Activated naive CD8-positive, alpha-beta T cell treated with anti-CD3 and anti-CD28 coated beads, Interleukin-2, amount 50 U/mL, for 24 hours (primary cell): ENCODE measurements at places on chromosomes 11 and 22.

DNA sequence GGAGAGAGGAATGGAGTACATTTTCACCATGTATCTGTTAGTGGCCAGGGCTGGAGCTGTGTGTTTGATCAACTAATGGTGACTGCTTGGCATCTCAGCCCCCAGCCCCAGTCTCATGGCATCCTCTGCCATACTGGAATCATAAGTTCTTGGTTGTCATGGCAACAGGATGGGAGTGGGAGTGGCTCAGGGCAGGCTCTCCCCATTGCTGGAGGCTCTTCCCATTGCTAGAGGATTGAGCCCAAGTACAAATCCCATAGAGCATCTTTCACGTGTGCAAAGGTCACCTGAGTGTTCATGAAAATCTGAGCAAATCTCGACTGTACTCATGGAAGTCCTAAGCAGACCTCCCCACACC lies 14.9 kb downstream of the DNAJB13 start:
- no peak overlapping the region for H3K4me3 ChIP-seq
- H3K27ac ChIP-seq = no peak overlapping the region
- H3K27me3 ChIP-seq = no peaks in the 10 kb centered on the region
- peaks cover 45% of the 10 kb centered on the region for H3K4me1 ChIP-seq

- H3K27ac ChIP-seq = no peak overlapping the region
- H3K27me3 ChIP-seq = no peaks in the 10 kb centered on the region
- no peaks in the 10 kb centered on the region for H3K4me1 ChIP-seq
- H3K4me3 ChIP-seq = no peak overlapping the region
These were observed 433.2 kb downstream of the GUCY1A2 start for GRCh38 chr11:106585061-106585460.

- H3K27me3 ChIP-seq = peaks cover 2% of the 10 kb centered on the region
- DNase-seq = no peak
- H3K36me3 ChIP-seq = no peaks in the 10 kb centered on the region
- no peak overlapping the region for H3K27ac ChIP-seq
These were observed 2.8 kb upstream of the ACR start for GRCh38 chr22:50734986-50735738.

GRCh38 chr11:112794331-112794846 lies 166.8 kb upstream of the NCAM1 start:
- DNase-seq = no peak
- no peaks in the 10 kb centered on the region for H3K4me1 ChIP-seq
- peaks cover 2% of the 10 kb centered on the region for H3K27me3 ChIP-seq
- no peak overlapping the region for H3K27ac ChIP-seq
- H3K4me3 ChIP-seq = no peak overlapping the region

- H3K27ac ChIP-seq = no peak overlapping the region
- DNase-seq = no peak
- H3K36me3 ChIP-seq = peaks cover 4% of the 10 kb centered on the region
These were observed 23.6 kb downstream of the CHEK2 start for GRCh38 chr22:28718044-28718443.

DNA sequence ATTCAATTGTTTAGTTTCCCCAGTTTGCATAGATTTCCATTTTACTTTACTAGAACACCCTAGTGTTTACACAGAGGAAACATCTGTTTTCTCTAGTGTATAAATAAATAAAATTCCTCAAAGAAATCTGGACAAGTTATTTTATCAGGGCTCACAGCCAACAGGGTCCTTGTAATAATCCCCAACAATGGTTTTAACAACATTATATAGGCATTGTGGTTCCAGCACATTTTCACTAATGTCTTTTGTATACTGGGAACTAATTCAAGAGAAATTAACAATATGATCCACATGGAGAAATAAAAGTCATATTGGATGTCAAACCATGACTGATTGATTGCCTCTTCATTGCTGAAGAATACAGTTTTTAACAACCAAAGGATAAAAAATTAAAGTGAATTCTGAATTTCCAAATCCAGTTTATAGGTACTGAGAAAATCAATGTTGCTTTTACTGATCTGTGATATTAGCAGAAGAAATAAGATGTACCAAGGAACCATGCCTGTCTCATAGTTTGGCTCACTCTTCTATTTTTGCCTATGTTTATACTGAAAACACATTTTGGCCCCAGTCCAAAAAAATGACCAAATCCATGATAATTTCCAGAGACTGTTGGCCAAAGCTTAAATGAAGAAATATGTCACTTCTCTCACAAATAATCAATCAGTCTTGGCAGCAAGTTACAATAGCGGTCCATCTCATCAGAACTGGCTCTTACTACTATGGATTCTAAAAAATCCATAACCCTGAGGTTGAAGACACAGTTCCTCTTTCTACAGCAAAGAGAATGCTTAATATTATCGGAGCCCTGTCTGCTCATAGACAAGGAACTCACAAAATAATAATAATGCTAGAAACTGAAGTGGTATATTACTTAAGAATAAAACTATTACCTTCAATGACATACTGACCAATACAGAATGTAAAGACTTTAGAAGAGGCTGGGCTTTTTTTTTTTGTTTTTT lies 1.4 kb upstream of the MS4A13 start:
- peaks cover 15% of the 10 kb centered on the region for H3K27me3 ChIP-seq
- no peak overlapping the region for H3K4me3 ChIP-seq
- H3K4me1 ChIP-seq = no peaks in the 10 kb centered on the region

DNA sequence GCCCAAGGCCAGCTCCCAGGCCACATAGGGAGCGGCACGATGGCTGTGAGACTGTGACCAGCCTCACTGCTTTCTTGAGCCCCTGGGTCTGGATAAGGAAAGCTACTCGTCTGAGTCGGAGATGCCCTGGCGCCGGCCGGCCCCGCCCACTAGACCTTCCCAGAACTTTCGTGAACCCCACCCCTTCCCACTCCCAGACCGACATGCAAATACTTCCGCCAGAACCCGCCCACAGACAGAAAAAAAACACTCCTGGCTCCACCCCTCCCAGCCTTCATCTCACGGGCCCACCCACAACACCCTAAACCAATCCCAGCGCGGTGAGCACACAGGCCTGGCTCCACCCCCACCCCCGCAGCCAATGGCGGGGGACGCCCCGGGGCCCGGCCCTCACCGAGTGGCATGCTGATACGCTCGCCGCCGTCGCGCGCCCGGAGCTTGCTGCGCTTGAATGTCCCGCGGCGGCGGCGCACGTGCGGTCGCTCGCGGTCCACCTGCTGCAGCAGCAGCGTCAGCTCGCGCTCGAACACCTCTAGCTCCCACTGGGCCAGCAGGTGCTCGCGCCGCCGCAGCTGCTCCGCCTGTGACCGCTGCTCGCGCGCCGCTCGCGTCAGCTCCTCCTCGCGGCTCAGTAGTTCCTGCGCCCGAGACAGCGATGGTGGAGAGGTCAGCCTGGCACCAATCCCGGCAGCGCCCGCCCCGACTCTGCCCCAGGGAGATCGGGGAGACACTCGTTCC lies 7.0 kb downstream of the MAP3K11 start:
- no peak overlapping the region for H3K27ac ChIP-seq
- H3K36me3 ChIP-seq = peaks cover 26% of the 10 kb centered on the region
- H3K27me3 ChIP-seq = no peaks in the 10 kb centered on the region
- H3K4me1 ChIP-seq = peaks cover 24% of the 10 kb centered on the region

- H3K27ac ChIP-seq = no peak overlapping the region
- no peaks in the 10 kb centered on the region for H3K36me3 ChIP-seq
- H3K4me3 ChIP-seq = no peak overlapping the region
- DNase-seq = no peak
These were observed 26.1 kb upstream of the CABP7 start for GRCh38 chr22:29693671-29694070.

GRCh38 chr11:121385688-121386087 lies 66.4 kb upstream of the SORL1 start:
- no peaks in the 10 kb centered on the region for H3K36me3 ChIP-seq
- no peaks in the 10 kb centered on the region for H3K4me1 ChIP-seq
- no peak for DNase-seq

DNA sequence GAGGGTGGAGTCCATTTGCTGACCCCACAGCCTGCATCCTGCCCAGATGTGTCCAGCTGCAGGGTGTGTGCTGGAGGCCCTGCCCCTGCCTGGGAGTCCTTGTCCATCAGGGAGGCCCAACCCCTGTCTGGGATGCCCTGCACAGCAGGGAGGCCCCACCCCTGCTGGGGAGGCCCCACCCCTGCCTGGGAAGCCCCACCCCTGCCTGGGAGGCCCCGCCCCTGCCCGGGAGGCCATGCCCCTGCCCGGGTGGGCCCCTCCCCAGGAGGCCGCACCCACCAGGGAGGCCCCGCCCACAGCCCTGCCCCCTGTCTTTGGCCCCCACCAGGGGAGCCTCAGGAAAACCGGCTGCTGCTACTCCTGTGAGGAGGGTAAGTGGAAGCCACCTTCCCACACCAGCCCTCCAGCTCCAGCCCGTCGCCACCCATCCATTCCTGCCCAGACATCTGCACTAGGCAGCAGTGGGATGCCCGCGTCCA lies 37.2 kb downstream of the MUC5B start:
- no peaks in the 10 kb centered on the region for H3K27me3 ChIP-seq
- H3K4me1 ChIP-seq = peaks cover 17% of the 10 kb centered on the region
- no peak overlapping the region for H3K4me3 ChIP-seq
- peaks cover 7% of the 10 kb centered on the region for H3K36me3 ChIP-seq

GRCh38 chr11:92332986-92333385 lies 108.4 kb downstream of the FAT3 start:
- H3K27ac ChIP-seq = no peak overlapping the region
- H3K4me1 ChIP-seq = no peaks in the 10 kb centered on the region
- no peak overlapping the region for H3K4me3 ChIP-seq
- no peak for DNase-seq

GRCh38 chr22:45259754-45260394 lies 19.2 kb upstream of the KIAA0930 start:
- peaks cover 4% of the 10 kb centered on the region for H3K27me3 ChIP-seq
- H3K27ac ChIP-seq = no peak overlapping the region
- H3K4me1 ChIP-seq = peaks cover 24% of the 10 kb centered on the region
- no peaks in the 10 kb centered on the region for H3K36me3 ChIP-seq
- no peak for DNase-seq

- no peak overlapping the region for H3K27ac ChIP-seq
- no peak overlapping the region for H3K4me3 ChIP-seq
- H3K27me3 ChIP-seq = peaks cover 33% of the 10 kb centered on the region
These were observed 382.1 kb downstream of the MN1 start for GRCh38 chr22:27419473-27419872.

- peaks cover 7% of the 10 kb centered on the region for H3K27me3 ChIP-seq
- H3K27ac ChIP-seq = no peak overlapping the region
- no peaks in the 10 kb centered on the region for H3K4me1 ChIP-seq
- DNase-seq = no peak
- no peak overlapping the region for H3K4me3 ChIP-seq
These were observed 67.8 kb downstream of the SHANK2 start for GRCh38 chr11:71184421-71185210.

DNA sequence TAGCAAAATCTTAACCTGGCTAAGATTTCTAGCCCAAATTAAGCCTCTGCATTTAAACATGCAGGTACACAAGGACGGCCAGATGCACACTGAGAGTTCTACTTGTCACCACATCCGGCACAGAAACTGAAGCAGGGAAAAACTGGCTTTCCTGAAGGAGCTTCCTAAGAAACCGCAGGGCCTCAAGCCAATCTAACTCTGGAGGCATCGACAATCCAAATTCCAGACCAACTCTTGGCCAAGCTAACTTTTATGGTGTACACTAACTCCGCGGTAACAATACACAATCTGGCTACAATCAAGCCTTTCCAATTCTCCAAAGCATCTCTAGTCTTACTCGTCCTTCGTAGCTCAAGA lies 1.2 kb downstream of the MSANTD2 start:
- H3K27me3 ChIP-seq = no peaks in the 10 kb centered on the region
- peaks cover 7% of the 10 kb centered on the region for H3K36me3 ChIP-seq
- peak overlapping the region; percentile 87 for H3K4me3 ChIP-seq
- peak overlapping the region; percentile 79 for H3K27ac ChIP-seq
- DNase-seq = no peak

DNA sequence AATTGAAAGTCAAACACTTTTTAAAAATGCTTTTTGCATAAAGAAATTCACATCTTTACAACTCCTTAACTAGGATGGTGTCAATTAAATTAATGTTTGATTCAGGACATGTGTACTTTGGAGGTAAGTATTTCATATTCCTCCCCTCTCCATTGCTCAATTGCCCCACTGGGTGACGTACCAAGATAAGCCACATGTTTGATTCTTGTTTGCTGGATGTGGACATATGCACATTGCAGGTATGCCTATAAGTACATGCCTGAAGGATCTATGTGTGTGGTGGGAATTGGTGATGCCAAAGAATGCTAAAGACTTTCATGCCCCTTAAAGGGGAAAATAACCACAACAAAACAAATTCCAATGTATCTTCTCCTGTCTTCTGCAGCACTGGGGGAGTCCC lies 5.8 kb downstream of the CD44 start:
- peaks cover 85% of the 10 kb centered on the region for H3K4me1 ChIP-seq
- H3K36me3 ChIP-seq = peaks cover 77% of the 10 kb centered on the region
- no peaks in the 10 kb centered on the region for H3K27me3 ChIP-seq
- DNase-seq = no peak
- H3K4me3 ChIP-seq = peak overlapping the region; percentile 93

- DNase-seq = no peak
- H3K27me3 ChIP-seq = no peaks in the 10 kb centered on the region
- no peak overlapping the region for H3K4me3 ChIP-seq
- peaks cover 4% of the 10 kb centered on the region for H3K36me3 ChIP-seq
These were observed 924.9 kb downstream of the TBC1D22A start for GRCh38 chr22:47687346-47687655.

- DNase-seq = no peak
- peaks cover 11% of the 10 kb centered on the region for H3K4me1 ChIP-seq
- H3K27me3 ChIP-seq = peaks cover 12% of the 10 kb centered on the region
- no peaks in the 10 kb centered on the region for H3K36me3 ChIP-seq
These were observed 1377.9 kb downstream of the TBC1D22A start for GRCh38 chr22:48140261-48140813.

DNA sequence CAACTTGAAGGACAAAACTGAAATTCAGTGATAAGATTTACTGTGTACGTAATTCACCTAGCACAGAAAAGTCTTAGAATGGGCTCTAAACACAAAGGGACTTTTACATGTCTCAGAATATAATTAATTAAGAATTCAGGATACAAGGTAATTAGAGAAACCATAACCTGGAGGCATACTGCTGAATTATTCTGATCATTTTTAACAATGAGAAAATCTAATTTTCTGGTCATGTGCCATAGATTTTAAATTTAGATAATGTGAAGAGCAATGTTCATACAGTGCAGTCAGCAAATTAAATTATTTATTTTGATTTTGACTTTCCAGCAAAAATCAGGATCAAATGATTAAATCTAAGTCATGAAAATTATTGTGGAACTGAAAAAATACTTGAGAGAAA lies 67.0 kb upstream of the MTNR1B start:
- peaks cover 7% of the 10 kb centered on the region for H3K27me3 ChIP-seq
- DNase-seq = no peak
- no peaks in the 10 kb centered on the region for H3K36me3 ChIP-seq
- H3K27ac ChIP-seq = no peak overlapping the region
- no peaks in the 10 kb centered on the region for H3K4me1 ChIP-seq
- H3K4me3 ChIP-seq = no peak overlapping the region

- peaks cover 6% of the 10 kb centered on the region for H3K4me1 ChIP-seq
- no peak overlapping the region for H3K4me3 ChIP-seq
- H3K36me3 ChIP-seq = no peaks in the 10 kb centered on the region
- H3K27me3 ChIP-seq = peaks cover 10% of the 10 kb centered on the region
These were observed 72.9 kb upstream of the ANO1 start for GRCh38 chr11:70005107-70005818.

GRCh38 chr22:37419969-37420685 lies 7.2 kb downstream of the ELFN2 start:
- H3K36me3 ChIP-seq = no peaks in the 10 kb centered on the region
- H3K4me1 ChIP-seq = peaks cover 30% of the 10 kb centered on the region
- peak overlapping the region; percentile 70 for H3K4me3 ChIP-seq
- no peak overlapping the region for H3K27ac ChIP-seq
